ENCODE measurements at places on chromosomes 2 and 18.

GRCh38 chr2:223051693-223052289 is at the start of gene KCNE4:
TSS of gene KCNE4 (plus strand) at chr2:223052190. CDS start at chr2:223052831, 641 bp downstream.
- no peak for DNase-seq

GRCh38 chr2:157866202-157866601 is 9.9 kb downstream of the ACVR1 start:
- no peak for DNase-seq

GRCh38 chr2:128628206-128628605 is 309.5 kb upstream of the HS6ST1 start:
- no peak for DNase-seq

DNA sequence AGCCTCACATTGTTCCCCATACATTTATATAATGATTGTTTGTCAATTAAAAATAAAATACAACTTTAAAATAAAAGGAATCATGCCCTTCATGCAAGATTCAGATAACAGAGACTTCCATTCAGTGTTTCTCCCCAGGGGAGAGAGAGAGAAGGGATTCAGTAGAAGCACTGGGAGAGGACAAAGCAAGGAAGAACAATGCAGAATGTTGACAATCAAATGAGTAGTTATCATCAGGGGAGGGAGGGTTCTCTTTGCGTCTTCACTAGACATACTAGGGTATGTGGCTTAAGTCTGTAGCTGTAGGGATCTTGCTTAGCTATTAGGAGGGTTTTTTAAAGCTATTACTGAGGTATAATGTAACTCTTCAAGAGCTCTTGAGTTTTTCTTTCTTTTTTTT is 30.7 kb downstream of the FSHR start:
- DNase-seq: no peak

DNA sequence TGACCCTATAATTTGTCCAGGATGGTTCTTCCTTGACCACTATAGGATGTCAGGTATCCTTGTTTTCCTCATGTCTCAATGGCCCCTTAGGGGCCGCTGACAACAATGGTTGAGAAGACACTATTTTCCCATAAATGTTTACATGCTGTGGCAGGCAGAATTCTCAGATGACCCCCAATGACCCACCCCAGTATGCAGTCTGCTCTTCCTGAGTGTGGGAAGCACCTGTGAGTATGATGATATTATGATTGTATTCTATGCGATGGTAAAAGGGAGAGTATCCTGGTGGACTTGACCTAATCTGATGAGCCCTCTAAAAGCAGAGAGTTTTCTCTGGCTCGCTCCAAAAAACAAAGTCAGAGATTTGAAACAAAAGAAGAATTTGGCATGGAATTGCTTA is 123.1 kb upstream of the DLX2 start:
- DNase-seq: no peak

- no peak for DNase-seq
Measured at GRCh38 chr2:84449711-84450110, 9.4 kb downstream of the SUCLG1 start.

DNA sequence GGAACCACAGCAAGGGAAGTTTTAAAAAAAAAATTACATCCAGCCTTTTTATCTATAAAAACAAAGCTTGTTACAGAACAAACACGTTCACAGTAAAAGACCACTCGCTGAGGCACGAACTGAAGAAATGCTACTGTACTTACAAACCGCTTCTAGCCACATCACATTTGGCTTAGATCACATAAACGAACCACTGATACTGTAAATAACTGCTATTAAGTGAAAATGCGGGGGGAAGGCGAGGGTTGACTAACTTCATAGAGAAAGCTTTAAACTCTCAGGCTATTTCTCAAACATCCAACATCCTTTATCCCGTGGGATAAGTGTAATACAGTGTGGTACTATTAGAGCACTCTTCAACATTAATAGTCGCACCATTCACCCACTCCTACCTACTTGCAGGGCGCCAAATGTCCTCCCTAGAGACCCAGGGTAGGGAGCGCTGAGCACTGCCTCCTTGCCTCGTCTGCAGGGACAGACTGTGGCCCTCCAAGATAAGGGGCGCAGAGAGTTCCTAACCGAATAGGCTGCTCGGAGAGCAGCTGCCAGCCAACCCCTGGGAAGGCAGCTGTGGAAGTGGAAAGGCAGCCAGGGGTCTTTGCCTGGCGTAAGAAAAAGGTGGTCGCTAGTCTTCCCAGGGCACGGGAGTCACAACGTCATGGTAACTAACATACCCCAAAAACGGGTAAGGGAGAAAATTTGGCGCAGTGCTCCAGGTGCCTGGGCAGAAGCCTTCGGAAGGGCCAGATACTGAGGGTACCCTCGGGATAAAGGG is 854 bp downstream of the GPR155 start:
- peak; percentile 11 for DNase-seq

All from A172 (cell line).